ENCODE measurements at places on chromosomes 6 and 20.

DNA sequence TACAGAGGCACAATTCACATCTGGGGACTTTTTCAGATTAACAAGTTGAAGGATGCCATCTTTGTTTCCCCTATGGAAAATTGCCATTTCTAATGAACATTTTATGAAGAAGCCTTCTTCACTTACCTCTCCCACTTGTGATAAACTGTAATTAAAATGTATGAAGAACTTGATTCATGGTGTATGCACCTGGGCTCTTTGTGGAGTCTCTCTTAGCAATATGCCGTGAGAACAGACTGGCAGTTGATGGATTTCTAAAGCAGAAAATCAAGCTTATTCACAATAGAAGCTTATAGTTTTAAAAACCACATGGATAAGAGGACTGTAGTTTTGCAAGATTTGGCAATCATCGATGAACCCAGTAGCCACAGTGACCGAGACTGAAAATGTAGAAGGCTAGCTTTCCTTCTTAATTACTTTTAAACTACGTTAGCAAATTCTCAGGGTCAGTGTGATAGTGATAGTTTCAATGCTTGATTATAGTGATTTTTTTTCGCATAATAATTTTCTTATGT is 270.6 kb downstream of the PRL start:
- DNase-seq, result no peak

GRCh38 chr6:30687659-30688431 is 1.4 kb upstream of the PPP1R18 start:
- no peak for DNase-seq

GRCh38 chr6:170030284-170030815 is 260.5 kb downstream of the DLL1 start:
- DNase-seq, result no peak

- no peak for DNase-seq
Observed at GRCh38 chr6:43893073-43893472, 123.1 kb downstream of the VEGFA start.

GRCh38 chr20:50744143-50744792 is 12.9 kb downstream of the PARD6B start:
- DNase-seq, result no peak

- no peak for DNase-seq
Observed at GRCh38 chr6:45432977-45433376, 55.2 kb upstream of the SUPT3H start.

DNA sequence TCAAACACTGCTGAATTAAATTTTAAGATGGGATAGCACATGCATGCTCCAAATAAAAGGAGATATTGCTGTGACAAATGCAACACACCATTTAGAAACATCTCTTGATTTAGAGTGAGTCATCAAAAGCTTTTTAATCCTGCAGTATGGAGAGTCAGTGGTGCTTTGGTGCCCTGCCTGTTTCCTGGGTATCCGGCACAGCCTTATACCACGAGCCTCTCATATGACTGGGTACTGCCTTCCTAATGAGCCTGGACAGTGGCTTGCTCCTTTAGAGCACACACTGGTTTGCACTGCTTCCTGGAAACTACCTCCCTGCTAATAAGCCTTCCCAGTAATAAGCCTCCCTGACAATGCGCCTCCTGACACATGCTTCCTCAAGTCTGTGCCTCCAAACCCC is 65.3 kb upstream of the KCNK16 start:
- DNase-seq, result no peak

GRCh38 chr6:157432231-157432891 is 51.4 kb downstream of the ZDHHC14 start:
- DNase-seq, result no peak

- DNase-seq, result no peak
Observed at GRCh38 chr6:34236131-34236442, 586 bp upstream of the HMGA1 start.

- DNase-seq, result no peak
Observed at GRCh38 chr6:169646906-169647567, 54.8 kb downstream of the WDR27 start.

- DNase-seq, result peak; percentile 1
Observed at GRCh38 chr6:51959744-51960383, 127.5 kb downstream of the PKHD1 start.

DNA sequence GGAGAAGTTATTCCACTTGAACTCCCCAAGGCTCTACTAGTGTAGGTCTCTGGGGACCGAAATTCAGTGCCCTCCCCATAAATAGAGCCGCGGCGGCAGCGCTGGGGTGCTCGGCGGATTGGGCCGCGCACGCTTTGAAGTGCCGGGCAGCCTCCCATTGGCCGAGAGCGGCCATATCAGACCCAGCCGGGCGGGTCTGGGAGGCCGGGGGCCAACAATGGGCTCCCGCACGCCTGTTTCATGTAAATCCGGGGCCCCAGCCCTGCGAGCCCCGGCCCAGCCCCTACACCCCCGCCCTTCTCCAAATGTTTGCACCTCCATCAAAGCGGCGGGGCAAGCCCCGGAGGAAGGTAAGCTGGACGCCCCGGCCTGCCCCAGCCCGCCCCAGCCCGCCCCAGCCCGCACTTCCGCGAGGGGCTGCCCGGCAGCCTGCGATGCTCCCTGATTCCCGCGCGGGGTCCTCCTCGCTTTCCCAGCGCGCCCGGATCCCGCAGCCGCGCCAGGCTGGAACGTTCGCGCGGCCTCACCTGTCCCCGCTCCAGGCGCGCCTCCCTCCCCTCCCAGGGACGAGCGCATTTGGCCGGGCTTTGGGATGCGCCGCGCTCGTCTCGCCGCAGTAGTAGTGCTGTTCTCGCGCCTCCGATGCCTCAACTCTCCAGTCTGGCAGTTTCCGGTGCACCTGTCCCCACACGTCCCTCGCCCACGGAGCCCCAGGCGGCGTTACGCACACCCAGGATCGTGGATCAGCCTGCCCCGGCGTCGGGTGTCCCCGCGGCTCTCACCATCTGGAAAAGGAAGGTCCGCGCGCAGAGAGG is at the start of gene TBXT:
Gene TBXT, minus strand, starts transcription at position 51 of the 815 bp plus-strand sequence. CDS start 260 bp downstream, outside the sequence.
- no peak for DNase-seq

Measured in stimulated activated CD4-positive, alpha-beta T cell treated with anti-CD3 and anti-CD28 coated beads, Interleukin-1b, Interleukin-23, amount 100 ng/mL, for 24 hours (primary cell).